HT1080 (cell line): ENCODE measurements at places on chromosomes 11 and 22.

DNA sequence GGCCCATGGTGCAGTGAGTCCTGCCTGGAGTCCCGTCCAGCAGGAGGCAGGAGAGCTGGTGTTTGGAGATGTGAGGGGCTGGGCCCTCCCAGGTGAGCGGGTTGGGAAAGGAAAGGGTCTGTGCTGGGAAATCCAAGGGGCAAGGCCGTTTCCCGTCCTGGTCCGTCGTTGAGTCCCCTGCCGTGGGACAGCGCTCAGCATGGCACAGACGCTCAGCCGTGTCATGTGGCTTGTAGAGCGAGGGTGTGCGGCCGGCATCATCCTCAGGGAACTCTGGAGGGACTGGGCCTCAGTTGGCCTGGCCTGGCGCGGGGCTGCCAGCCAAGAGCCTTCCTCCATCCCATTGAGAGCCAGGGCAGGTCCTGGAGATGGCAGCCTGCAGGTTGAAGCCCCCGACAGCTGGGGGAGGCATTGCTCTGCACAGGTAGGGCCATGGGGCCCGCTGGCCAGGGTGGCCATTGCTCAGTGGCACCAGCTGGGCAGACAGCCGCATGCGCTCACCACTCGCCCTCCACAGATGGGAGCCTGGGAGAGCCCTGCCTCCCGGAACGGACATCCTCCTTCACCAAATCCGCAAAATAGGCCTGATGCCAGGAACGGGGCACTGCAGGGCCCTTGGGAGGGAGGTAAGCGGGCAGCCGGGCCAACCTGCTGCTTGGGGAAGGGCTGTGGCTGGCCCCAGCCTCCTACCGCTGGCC lies 28.7 kb downstream of the KCNQ1 start:
- DNase-seq: no peak

GRCh38 chr11:3138178-3139085 lies 26.7 kb downstream of the OSBPL5 start:
- no peak for DNase-seq

DNA sequence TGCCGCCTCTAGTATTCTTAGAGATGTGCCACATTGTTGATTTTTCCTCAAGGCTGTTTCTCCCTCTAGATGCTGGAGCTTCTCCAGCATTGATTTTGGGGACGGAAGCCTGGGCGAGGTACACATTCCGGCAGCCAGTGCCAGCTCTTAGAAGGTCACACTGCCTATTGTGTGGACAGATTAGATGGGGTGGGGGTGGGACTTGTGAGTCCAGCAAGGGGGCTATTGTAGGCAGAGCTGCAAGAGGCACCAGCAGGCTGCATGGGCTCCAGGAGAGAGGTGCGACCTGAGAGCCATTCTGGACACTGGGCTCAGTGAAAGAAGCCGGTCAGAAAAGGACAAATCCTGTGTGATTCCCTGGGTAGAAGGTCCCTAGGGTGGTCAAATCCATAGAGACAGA lies 12.4 kb downstream of the C11orf21 start:
- DNase-seq: no peak

DNA sequence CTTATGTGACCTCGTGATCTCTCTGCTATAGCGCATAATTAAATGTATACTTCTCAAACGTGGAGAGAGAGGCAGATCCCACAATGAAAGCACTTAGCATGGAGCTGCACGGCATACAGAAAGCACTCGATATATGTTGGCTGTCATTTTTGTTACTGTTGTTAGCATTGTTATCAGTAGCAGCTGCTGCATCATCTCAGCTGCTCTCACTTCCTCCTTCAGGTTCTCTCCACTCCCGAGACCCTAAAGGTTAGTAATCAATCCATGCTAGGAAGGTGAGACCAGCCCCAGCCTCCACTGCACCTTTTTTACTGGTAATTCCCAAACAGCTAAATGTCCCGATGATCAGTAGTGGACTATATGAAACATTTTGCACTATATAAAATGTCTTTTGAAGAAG lies 13.4 kb upstream of the API5 start:
- DNase-seq: no peak

DNA sequence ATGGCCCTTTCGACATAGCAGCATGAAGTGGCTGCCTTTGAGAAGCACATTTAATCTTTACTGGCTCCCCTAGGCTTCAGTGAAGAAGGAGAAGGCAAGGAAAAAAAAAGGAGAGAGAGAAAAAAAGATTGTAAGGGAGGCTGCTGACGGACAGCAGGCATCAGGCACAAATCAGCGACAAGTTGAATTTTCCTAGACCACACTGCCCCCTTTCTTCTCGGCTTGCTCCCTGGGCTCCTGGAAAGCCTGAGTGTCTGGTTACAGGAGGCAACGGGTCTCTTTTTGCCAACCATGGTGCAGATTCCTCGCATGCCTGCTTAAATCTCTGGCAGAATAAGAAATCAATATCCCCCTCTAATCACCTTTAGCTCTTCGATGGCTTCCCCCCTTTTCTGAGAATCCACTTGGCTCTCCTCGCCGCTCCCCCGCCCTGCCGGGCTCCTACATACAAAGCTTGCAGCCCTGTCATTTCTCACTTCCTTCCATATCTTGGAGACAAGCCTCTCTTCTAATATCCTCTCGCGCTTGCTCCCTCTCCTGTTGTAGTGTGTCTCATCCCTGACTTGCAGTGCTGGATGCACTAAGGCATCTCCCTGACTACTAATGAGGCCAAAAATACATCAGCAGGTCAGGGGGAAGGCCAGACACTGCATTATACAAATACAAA lies 14.3 kb downstream of the BLID start:
- DNase-seq: no peak

DNA sequence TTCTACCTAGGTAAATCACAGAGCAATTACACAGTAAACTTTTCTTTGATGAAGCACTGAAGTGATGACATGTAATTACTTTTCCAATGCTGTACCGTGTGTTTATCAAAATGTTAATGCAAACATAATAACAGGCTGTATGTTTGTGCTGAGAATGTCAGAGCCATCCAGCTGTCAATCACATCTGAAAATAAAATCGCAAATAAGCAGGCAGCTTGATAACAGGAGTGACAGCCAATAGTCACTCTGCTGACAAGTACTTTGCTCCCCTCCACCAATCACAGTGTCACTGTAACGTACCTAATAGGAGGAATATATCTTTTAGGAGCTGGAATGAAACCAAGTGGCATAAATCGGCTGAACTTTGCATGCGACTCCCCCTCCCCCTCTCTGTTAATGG lies 119.7 kb downstream of the KIRREL3 start:
- DNase-seq: no peak

GRCh38 chr11:76694664-76695063 lies 24.1 kb upstream of the LRRC32 start:
- peak; percentile 76 for DNase-seq

- DNase-seq: no peak
These were observed 119.9 kb downstream of the PGR start for GRCh38 chr11:101009690-101010055.

- peak; percentile 69 for DNase-seq
These were observed 4.4 kb downstream of the BCL9L start for GRCh38 chr11:118921121-118921928.

DNA sequence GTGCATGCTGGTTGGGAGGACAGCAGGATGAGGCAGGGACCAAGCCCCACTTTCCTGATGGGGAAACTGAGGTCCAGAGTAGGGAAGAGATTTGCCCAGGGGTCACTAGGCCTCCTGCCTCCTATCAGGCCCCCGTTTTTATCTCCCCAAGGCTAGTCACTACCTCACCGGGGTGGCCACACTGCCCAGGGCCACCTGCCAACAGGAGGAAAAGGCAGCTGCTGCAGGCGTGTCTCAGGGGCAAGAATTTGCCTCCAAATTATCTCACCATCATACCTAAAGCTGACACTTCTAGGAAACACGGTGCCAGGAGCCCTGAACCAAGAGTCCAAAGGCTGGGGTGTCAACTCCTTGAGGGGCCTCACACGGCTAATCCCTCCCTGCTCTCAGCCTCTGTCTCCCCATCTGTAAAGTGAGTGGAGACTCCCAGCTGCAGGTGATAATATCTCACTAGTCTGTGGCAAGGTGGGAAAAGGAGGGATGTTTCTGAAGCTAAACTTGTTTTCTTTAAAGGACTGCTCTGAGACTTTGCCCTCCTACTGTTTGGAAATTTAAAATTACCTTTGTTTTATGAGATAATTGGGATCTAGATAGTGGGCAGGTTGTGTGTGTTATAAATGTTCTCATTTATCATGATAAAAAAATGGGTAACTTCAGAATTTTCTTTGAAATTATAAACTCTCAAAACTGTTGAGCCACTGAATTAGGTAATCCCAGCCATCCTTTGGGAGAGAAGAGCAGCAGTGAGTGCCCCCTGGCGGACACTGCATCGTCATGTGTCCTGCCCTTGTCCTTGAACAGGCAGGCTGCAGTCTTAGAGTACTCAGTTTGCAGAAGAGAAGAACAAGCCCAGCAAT lies 60.0 kb downstream of the MYO7A start:
- peak; percentile 67 for DNase-seq

- DNase-seq: no peak
These were observed 293.8 kb downstream of the NXPE2 start for GRCh38 chr11:114972105-114972504.

- DNase-seq: no peak
These were observed 835.1 kb downstream of the NTM start for GRCh38 chr11:132205496-132205895.

DNA sequence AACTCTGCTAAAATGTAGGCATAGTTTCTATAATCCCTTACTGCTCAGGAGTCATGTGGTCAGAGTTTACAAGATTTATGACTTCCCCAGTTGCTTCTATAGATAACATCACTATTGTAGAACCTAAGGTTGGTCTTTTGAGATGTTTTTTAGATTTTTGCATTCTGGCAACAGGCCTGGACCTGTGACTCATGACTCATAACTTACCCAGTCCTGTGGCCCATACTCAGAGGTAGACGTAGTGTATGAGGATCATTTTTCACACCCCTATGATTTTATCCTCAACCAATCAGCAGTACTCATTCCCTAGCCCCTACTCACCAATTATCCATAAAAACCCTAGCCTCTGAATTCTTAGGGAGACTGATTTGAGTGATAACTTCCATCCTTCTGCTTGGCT lies 384.4 kb upstream of the DDI1 start:
- DNase-seq: peak; percentile 76

- DNase-seq: no peak
These were observed 6.2 kb downstream of the CRYAB start for GRCh38 chr11:111905411-111905810.

GRCh38 chr11:55349032-55349431 lies 6.0 kb downstream of the OR4A16 start:
- DNase-seq: no peak

- no peak for DNase-seq
These were observed 40.2 kb upstream of the CELSR1 start for GRCh38 chr22:46577368-46578249.

- no peak for DNase-seq
These were observed 67.1 kb downstream of the CCDC34 start for GRCh38 chr11:27295928-27296327.

DNA sequence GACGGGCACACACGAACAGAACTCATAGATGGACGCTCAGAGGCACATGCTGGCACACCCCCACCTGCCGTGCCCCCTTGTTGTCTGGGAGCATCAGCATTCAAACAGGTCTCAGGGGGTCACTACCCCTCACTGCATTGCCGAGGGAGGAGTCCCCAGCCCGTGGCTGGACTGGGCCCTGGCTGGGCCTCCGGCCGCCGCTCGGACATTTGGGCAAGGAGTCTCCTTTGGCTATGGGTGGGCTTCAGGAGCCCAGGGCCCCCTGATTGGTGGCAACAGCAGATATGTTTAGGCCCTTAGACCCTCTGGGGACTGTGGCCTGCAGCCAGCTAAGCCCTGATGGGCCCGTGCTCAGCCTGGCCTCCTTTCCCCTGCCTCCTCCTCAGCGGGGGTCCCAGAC lies 41.9 kb downstream of the FLRT1 start:
- no peak for DNase-seq

DNA sequence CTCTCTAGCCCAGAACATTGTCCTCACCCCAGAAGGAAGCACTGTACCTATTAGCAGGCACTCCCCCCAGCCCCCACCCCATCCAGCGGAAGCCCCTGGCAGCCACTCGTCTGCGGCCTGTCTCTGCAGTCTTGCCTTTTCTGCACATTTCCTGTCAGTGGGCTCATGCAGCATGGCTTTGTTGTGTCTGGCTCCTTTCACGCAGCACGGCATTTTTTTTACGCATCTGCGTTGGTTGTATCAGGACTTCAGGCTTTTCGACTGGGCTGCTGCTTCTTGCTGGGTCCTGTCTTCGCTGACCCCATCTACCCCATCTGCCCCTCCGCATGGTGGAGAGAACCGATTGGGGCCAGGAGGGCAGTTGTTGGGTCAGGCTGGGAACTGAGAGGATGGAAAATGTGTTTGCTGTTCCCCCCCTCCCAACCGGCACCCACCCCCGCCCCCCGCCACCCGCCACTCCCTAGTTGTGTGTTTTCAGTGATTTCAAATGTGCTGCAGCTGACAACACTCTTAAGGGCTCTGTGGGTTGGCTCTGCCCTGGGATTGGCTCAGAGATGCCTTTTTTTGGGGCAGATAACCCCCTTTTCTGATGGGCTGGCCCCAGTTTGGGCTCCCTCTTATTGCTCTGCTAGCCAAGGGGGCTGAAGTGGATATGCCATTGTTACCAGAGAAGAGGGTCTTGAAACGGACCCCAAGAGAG lies 110.0 kb downstream of the KIAA1671 start:
- DNase-seq: no peak

DNA sequence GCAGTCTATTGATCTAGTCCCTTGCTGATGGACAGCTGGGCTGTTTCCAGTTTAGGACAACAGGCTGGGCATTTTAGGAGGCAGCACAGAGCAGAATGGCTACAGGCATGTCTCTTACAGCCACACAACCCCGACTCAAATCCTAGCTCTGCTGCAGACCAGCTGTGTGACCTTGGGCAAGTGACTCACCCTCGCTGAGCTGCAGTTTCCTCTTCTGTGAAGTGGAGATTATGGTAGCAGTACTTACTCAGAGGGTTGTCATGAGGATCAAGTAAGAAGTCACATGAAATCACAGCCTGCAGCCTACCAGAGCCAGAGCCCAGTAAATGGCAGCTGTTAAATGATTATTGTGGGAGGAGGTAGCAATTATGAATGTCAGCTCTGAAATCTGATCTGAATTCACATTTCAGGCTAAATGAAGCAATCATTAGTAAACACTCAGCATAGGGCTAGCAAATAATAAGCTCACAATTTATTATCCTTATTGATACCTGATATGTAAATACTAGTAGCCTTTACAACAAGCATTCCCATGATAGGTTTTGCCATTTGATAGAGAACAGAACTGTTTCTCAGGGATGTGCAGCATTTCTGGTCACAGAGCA lies 58.9 kb downstream of the MYEOV start:
- DNase-seq: peak; percentile 96

GRCh38 chr11:17313349-17314231 lies 37.1 kb downstream of the NUCB2 start:
- no peak for DNase-seq

- DNase-seq: no peak
These were observed 12.3 kb downstream of the IPO7 start for GRCh38 chr11:9396752-9397151.
